ENCODE measurements at places on chromosomes 6 and 20.

DNA sequence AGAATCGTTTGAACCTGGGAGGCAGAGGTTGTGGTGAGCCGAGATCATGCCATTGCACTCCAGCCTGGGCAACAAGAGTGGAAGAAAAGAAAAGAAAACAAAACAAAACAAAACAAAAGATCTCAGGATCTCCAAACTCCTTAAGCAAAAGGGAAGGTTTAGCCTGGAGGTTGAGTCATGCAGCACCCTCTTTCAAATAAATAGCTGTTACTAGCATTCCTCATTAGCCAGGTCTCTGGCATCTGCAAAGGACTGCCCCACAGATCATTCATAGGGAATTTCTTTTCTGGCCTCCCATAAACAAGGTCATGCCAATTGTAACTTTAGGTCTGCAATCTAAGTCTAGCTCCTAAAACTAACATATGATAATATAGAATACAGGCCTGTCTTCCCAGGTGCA, 37.2 kb downstream of the EDN1 start:
- no peak for DNase-seq

DNA sequence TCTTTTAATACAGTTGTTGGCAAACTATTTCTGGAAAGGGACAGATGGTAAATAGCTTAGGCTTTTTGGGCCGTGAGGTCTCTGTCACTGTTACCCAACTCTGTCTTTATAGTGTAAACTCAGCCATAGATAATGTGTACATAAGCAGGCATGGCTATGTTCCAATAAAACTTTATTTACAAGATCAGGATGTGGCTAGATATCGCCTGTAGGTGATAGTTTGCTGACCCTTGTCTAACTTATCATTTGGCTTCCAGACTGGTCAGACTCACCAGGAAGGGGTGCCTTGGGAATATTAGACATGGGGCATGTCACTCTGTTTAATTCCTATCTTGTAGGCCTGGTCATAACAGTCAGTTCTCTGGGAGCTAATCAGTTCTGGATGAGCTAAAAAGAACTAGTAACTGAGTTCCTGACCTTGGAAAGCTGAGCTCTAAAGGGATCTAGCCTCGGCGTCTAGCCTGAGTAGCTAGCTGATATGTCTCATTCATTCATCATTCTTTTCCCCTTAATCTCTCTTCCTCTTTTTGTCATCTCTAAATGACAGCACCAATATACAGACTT, 163.6 kb downstream of the SLC16A10 start:
- no peak for DNase-seq

DNA sequence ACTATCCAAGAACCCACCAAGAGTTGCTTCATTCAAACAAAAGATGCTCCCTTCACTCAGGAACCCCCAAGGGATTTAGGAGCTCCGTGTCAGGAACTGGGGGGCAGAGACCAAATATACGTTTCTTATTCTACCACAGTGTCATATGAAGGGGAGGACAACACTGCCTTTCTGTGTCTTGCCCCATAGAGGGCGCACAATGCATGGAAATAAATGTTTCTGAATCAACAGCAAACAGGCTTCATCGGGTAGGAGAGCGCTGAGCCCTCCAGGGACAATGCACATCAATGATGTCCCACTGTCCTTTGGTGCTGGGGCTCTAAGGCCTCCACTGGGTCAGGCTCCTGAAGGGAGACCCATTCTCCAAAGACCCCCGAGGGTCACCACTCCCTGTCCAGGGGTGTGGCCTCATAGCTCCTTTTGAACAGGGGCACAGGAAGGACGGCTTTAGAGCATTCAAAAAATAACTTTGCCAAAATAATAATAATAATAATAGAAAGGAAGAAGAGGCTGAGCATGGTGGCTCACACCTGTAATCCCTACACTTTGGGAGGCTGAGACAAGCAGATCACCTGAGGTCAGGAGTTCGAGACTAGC, 31.1 kb downstream of the PLG start:
- no peak for DNase-seq

- DNase-seq: no peak
These were observed 73.9 kb upstream of the TGM3 start for GRCh38 chr20:2221921-2222320.

- no peak for DNase-seq
These were observed 32.0 kb downstream of the BTBD3 start for GRCh38 chr20:11949711-11950110.

Data from T-helper 2 cell (primary cell).